ENCODE measurements at places on chromosomes 12 and 14. TPM values are rescaled to one million over a fixed set of nuclear protein-coding genes. Genes with fewer than 3 reads are reported as not detected.

ERBB3 gene
- total RNA-seq = 1.2 TPM

GRCh38 chr12:71000748-71001147 is 80.2 kb upstream of the PTPRR start:
- no peak for DNase-seq
- no peaks in the 10 kb centered on the region for H3K27me3 ChIP-seq
- no peaks in the 10 kb centered on the region for H3K36me3 ChIP-seq
- no peak overlapping the region for H3K4me3 ChIP-seq

ACSM4 gene
- not detected for total RNA-seq

PRKAG1 gene
- 27.7 TPM for total RNA-seq

ABCC9 gene
- total RNA-seq = 21.3 TPM

DNA sequence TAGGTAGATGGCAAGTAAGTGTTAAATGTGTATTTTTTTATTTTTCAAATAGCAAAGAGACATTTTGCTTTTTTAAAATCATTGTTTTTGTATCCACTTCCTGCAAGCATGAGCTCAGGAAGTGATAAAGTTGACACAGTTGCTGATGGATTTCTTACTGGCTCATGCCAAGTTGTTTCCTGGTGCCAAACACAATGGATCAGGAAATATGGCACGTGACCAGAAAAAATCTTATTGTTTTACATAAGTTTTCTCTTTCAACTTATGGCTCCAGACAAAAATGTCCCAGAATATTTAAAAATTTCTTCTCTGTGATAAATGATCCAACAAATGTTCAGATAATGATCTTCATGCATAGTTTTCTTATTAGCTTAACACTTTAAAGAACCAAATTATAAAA is 1279.1 kb upstream of the FLRT2 start:
- H3K27ac ChIP-seq = no peak overlapping the region
- peaks cover 2% of the 10 kb centered on the region for H3K4me1 ChIP-seq
- no peaks in the 10 kb centered on the region for H3K27me3 ChIP-seq
- H3K4me3 ChIP-seq = no peak overlapping the region
- DNase-seq = no peak

DNA sequence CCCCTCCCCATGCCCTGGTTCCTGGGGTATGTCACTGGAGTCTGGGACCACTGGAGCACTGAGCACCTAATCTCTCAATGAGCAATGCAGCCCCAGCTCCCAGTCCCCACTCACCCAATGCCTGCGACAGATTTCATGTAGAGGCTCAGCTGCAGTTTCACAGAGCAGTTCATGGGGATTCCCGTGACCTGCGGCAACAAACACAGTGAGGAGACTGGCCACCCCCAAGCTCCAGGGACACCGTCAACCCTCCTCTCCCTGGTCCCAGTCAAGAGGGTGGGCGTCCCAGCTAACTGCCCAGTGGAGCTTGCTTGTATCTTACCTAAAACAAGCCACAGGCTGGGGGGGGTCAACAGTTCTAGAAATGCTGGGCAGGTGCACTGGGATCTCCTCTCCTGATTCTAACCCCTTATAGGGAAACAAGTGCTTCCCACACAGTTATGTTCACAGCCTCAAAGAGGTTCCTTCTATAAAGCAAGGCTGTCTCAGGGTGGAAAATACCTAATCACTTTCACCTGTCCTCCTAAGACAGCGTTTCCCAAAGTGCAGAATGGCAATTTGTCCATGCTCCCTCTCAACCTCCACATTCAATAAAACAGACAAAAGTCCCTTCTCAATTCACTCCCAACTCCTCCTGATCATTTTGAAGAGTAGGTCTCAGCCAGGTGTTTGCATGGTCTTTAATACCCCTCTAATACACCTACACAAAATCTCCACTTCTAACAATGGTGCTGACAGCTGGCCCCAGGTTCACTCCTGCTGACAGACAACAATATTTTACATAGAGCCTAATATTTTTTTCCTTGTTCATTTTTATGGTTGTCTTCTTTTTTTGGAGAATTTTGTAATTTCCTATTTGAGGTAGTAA is 68.3 kb downstream of the SCARB1 start:
- no peak overlapping the region for H3K4me3 ChIP-seq
- no peak overlapping the region for H3K27ac ChIP-seq
- H3K27me3 ChIP-seq = no peaks in the 10 kb centered on the region
- no peaks in the 10 kb centered on the region for H3K36me3 ChIP-seq
- no peak for DNase-seq

DNA sequence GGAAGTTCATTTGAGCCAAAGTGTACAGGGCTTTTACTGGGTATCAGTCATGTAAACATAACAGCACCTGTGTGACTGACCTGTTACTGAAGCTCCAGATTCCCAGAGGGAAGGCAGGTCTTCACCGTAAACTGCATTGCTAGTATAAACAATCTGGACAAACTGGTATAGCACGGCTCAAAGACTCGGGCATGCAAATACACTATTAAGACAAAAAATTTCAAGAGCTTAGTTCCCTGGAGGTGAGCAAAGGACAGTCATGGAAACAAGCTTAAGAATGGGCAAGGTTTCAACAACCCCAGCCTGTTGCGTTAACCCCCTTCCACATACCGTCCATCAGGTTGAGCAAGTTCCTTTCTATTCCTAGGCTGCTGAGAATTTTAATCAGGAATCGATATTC is 9.4 kb downstream of the PARP11 start:
- H3K36me3 ChIP-seq = no peaks in the 10 kb centered on the region
- H3K4me1 ChIP-seq = peaks cover 1% of the 10 kb centered on the region
- H3K4me3 ChIP-seq = no peak overlapping the region
- H3K27ac ChIP-seq = no peak overlapping the region
- no peaks in the 10 kb centered on the region for H3K27me3 ChIP-seq

SMIM41 gene
- 1.4 TPM for total RNA-seq

RDH12 gene
- total RNA-seq = 0.30 TPM

DNA sequence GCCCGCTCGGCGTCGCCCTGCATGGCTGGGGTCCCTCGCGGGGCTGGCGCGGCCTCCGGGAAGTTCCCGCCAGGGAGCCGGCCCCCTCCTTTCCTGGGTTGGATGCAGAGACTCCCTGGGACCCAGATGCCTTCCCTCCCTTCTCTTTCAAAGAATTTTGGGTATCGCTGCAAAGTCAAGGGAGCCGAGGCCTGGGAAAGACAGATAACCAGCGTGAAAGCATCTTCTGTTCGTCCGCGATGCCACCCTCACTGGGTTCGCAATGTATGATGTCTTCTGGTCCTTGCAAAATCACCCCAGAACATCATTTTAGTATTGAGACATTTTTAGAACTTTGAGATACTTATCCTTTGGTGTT is 451 bp downstream of the IRAK3 start:
- no peak for DNase-seq
- peak overlapping the region; percentile 35 for H3K4me3 ChIP-seq
- no peaks in the 10 kb centered on the region for H3K27me3 ChIP-seq
- H3K4me1 ChIP-seq = no peaks in the 10 kb centered on the region
- no peaks in the 10 kb centered on the region for H3K36me3 ChIP-seq

GRCh38 chr14:51621654-51622053 is 30.1 kb upstream of the FRMD6 start:
- DNase-seq = no peak
- H3K4me1 ChIP-seq = peaks cover 1% of the 10 kb centered on the region
- no peaks in the 10 kb centered on the region for H3K27me3 ChIP-seq
- H3K36me3 ChIP-seq = no peaks in the 10 kb centered on the region
- no peak overlapping the region for H3K4me3 ChIP-seq

- H3K4me3 ChIP-seq = no peak overlapping the region
- H3K4me1 ChIP-seq = peaks cover 4% of the 10 kb centered on the region
- peak; percentile 68 for DNase-seq
- H3K27me3 ChIP-seq = no peaks in the 10 kb centered on the region
Observed at GRCh38 chr12:2057041-2057794, 4.4 kb downstream of the CACNA1C start.

GRCh38 chr12:123839826-123840225 is 77.7 kb downstream of the DNAH10 start:
- no peaks in the 10 kb centered on the region for H3K4me1 ChIP-seq
- no peak overlapping the region for H3K27ac ChIP-seq
- DNase-seq = no peak
- no peaks in the 10 kb centered on the region for H3K36me3 ChIP-seq

DNA sequence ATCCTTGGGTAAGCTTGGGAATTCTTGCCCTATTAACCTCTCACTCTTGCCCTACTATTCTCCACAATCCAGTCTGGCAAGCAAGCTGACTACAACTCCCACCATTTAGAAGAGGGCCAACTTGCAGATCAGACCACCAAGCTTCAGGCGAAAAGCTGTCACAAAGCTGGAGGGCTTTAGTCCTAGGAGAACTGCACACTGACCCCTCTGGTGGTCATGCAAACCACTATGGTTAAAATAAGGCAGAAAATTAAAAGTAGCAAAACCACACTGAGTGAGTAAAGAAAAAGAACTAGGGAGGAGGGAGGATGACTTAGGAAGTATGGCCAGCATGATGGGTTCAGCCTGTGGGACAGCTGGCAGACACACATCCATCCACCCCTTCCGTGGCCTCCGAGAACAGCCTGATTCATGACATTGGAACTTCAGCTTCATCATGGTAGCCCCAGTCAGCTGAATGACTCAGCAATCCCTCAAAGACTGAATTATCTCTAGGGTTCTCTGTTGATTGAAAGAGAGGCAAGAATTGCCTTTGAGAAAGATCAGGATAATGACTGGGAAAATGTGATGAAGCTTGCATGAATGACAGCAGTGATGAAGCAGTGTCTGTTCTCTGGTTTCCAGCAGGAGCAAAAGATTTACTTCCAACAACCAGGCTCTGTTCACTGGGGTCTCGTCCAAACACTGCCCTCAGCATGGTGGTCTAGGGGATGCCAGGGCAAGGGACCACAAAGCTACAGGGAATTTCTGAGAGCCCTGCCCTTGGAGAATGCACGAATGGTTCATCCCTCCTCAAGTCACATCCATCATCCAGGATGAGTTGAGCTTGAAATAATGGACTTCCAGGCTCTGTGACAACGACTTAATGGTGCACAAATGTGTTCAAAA is 24.4 kb downstream of the PITPNM2 start:
- H3K36me3 ChIP-seq = no peaks in the 10 kb centered on the region
- H3K4me1 ChIP-seq = peaks cover 13% of the 10 kb centered on the region
- DNase-seq = peak; percentile 83
- H3K27me3 ChIP-seq = no peaks in the 10 kb centered on the region
- no peak overlapping the region for H3K4me3 ChIP-seq

SP7 gene
- total RNA-seq = not detected

GRCh38 chr12:42588524-42589464 is 752 bp downstream of the PRICKLE1 start:
- peak overlapping the region; percentile 27 for H3K27ac ChIP-seq
- no peaks in the 10 kb centered on the region for H3K27me3 ChIP-seq
- peak overlapping the region; percentile 81 for H3K4me3 ChIP-seq
- H3K36me3 ChIP-seq = no peaks in the 10 kb centered on the region
- H3K4me1 ChIP-seq = peaks cover 9% of the 10 kb centered on the region

- no peaks in the 10 kb centered on the region for H3K36me3 ChIP-seq
- DNase-seq = no peak
- no peak overlapping the region for H3K4me3 ChIP-seq
- H3K27ac ChIP-seq = no peak overlapping the region
- peaks cover 1% of the 10 kb centered on the region for H3K4me1 ChIP-seq
- no peaks in the 10 kb centered on the region for H3K27me3 ChIP-seq
Observed at GRCh38 chr12:1993341-1993740, 10.9 kb downstream of the DCP1B start.

Data from ovary (tissue), 10 donors.